ENCODE measurements at places on chromosomes 2 and 18. TPM values are rescaled to one million over a fixed set of nuclear protein-coding genes. Genes with fewer than 3 reads are reported as not detected.

GRCh38 chr18:11830585-11830984 is 20.6 kb upstream of the CHMP1B start:
- no peak for DNase-seq

- DNase-seq = no peak
Observed at GRCh38 chr2:43032213-43033015, 194.0 kb downstream of the ZFP36L2 start.

GRCh38 chr2:111050701-111051376 is 69.9 kb upstream of the BCL2L11 start:
- DNase-seq = no peak

DNA sequence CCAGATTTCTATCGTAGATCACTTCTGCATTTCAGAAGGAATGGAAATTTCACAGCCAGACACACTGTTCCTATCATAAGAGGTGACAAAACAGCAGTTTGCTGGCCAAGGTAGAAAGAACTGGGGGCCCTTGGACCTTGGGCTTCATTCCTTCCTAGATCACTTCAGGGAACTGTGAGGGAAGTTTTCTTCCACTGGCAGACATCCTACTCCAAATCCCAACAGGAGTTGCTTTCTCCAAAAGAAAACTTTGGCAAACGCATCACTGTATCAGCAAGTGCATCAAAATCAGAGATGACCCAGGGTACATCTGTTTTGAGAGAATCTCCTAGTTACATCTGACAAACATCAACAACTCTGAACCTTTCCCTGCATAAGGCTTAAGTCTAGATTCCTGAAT is 348.4 kb upstream of the KLHL29 start:
- peak; percentile 87 for DNase-seq

DNA sequence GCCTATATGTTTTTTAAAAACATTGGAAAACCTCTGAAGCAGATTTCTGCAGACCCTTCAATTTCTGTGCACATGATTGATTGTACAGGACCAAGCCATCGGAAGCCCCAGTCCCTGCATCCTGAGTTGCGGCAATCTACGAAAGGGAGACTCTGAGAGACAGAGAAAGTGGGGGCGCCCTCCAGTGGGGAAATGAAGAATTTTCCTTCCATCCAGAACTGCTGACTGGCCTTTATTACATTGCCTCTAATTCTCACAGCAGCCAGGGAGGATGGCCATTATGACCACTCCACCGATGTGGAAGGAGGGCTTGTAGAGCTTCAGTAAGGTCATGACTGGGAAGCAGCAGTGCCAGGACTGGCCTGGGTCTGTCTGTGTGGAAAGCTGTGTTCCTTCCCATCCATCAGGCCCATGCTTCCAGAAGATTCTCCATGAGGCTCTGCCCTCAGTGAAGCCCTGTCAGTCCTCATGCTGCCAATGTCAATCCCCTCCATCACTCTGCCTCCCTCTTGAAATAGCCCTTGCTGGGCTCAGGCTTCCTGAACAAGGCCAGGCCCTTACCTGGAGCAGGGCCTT is 20.0 kb upstream of the RESP18 start:
- peak; percentile 24 for DNase-seq

The SERPINB2 gene
- 6.7 TPM for polyA plus RNA-seq

The AQP12B gene
- polyA plus RNA-seq = 1.4 TPM

The IL1R2 gene
- not detected for polyA plus RNA-seq

All from muscle of back (tissue), 13 donors.